T47D (cell line): ENCODE measurements at places on chromosomes 7 and 10.

- no peak for DNase-seq
Observed at GRCh38 chr10:101157756-101158458, 26.8 kb downstream of the TLX1 start.

DNA sequence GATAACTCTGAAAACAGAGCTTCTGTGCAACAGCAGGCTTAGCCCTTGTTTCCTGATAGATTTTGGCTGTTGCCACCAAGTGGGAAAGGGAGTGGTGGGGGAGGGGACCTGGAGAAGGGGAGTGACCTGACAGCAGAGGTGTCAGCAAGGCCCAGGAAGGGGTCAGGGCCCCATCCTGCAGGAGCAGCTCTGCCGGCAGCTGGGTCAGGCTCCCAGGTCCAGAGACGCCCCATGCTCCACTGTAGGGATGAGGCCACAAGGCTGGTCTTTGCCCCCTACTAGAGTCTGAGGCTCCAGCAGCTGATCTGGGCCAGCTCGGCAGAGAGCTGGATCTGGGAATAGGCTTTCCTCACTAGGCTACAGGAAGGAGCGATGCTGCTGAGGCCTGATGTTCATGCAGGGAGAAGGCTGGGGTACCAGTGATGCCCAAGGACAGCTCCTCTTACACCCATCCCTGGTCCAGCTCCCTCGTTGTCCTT is 44.0 kb upstream of the ZMIZ1 start:
- DNase-seq: no peak

DNA sequence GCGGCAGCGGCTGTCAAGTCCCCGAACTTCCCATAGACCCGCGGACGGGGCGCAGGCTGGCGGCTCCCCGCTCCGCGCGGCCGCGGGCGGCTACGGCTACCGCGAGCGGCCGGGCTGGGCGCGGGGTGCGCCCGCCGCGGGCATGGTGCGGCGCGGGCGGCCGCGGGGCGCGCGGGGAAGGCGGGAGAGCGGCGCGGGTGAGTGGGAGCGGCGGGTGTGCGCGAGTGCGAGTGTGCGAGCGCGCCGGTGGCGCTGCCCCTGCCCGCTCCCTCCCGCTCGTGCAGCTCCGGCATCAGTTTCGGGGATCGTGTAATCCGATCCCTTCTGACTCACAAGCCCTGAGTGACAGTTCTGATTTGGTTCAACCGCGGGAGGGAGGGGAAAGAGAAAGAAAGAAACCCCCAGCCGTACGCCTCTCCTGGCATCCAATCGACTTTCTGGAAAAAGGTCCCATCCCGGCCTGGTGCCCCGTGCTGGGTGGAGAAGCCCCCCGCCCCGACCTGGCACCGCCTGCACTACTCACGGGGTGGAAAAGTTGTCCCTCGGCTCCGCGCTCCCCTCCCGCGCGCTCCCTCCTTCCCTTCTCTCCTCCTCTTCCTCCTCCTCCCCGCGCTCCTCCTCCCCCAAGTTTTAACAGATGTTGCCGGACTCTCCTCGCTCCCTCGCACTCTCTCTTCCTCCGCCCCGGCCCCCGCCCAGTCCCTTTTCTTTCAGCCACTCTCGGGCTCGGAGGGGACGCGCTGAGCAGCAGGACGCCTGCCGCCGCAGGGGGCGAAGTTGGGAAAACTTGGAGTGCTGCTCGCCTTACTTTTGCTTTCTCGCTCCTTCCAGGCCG is at the start of gene GLI3:
Gene GLI3, minus strand, starts transcription at position 234 of the 835 bp plus-strand sequence. CDS start 13,956 bp downstream, outside the sequence.
- peak; percentile 99 for DNase-seq

DNA sequence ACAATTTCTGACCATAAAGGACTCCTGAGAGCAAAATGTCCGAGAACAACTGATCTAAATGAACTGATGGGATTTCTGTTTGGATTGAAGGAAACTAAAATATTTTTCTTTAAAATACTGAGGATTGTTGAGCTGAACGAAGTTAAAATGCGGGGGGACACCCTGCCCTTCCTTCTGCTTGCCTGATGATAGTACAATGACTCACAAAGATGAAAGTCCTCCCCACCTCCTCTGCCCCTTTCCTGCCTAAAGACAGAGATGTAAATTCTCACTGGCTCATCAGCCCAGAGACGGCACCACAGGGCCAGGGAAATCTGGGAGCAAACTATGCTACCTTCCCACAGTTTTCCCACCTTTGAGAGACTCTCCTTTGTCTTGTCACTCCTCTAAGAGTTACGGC is 180.6 kb downstream of the PHTF2 start:
- no peak for DNase-seq

DNA sequence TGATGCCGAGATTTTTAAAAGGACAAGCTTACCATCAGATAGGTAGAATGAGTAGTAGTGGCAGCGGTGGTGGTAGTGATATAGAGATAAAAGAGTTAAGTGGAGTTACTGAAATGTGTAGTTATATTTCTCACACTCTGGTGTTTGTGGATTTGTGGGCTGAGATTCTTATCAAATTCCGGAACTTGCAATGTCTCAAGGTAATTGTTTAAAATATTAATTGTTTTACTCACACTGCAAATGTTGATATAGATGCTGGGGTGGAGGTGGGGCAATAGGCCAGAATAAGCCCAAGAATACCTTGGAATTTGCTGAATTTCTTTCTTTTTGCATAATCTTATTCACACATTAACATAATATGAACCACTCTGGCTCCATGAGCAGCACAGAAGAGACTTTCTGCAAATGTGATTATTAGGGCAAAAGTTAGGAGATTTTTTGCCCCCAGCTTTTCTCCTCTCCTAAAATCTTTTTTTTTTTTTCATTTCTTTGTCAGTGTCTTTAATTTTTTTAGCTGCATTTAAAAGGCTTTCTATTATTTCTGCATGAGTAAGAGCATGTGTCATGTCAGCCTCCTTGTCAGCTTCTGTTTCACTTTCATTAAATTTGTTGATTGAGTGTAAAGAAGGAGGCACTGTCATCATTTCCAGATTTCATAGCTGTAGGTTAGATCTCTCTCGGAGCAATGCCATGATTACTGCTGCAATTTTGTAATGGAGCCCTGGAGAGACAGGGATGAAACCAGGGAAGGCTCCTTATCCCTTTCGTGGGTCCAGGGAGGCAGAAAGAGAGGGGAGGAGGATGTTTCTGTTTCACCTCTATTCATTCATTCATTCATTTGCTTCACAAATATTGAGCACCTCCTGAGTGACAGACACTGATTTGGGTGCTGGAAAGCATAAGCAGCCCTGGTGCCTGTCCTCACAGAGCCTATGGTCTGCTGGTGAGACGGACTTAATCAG is 13.1 kb upstream of the SGMS1 start:
- no peak for DNase-seq

DNA sequence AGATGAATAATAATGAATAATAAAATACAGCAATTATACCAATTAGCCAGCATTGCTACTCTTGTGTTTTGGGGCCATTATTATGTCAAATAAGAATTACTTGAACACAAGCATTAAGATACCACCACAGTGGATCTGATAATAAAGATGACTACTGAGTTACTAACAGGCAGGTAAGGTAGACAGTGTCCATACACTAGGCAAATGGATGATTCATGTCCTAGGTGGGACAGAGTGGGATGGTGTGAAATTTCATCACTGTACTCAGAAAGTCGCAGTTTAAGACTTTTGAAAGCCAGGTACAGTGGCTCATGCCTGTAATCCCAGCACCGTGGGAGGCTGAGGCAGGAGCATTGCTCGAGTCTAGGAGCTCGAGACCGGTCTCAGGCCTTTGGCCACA is 8.7 kb upstream of the UNC5B start:
- no peak for DNase-seq

DNA sequence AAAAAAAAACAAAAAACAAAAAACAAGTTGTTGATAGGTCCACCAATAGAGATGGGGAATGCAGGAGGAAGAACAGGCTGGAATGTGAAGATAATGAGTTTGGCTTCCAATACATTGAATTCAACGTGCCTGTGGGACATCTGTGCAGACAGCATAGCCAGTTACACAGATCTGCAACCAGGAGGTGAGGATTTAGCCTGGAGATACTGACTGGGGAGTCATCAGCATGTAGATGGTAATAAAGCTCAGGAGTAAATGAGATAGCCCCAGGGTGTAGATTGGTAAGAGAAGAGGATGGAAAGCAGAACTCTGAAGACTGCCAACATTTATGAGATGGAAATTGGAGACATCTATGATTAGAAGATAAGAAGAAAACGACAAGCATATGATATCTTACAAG is 4.7 kb upstream of the TRIM8 start:
- DNase-seq: no peak

DNA sequence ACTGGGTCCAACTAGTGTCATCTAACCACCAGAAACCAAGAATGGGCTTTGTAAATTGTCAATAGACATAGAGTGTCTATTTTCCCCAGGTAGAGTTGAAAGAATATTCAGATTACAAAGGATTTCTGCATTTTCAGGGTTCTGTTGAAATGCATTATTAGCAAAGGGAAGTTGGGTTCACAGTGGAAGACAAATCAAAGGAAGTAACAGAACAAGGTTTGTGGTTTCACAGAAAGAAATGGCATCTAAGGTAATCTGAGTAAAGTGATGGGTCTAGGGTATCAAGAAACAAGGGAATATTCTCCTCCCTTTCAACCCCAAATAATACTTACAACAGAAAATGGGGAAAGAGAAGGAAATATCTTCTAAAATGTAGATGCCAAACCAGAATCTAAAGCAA is 25.8 kb downstream of the CEP41 start:
- DNase-seq: no peak

DNA sequence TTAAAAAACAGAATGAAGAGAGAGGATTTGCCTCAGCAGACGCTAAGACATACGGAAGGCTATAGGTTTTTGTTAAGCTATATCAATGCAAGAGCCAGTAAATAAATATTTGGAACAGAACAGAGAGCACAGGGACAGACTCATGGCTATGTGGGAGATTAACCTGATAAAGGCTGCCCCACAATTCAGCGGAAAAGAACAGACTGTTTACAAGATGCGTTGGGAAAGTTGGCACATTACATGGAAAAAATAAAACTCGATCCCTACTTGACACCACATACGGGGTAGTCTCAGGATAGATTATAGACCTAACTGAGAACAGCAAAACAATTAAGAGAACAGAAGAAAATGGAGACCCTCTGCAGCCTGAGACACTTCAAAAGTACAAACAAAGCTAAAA is 10.8 kb downstream of the KCNH2 start:
- DNase-seq: no peak

GRCh38 chr10:88080213-88080612 is 216.8 kb downstream of the PTEN start:
- no peak for DNase-seq

GRCh38 chr10:113665352-113665751 is 1.5 kb upstream of the NRAP start:
- DNase-seq: no peak
